CD14-positive monocyte (primary cell): ENCODE measurements at places on chromosomes 4 and X.

DNA sequence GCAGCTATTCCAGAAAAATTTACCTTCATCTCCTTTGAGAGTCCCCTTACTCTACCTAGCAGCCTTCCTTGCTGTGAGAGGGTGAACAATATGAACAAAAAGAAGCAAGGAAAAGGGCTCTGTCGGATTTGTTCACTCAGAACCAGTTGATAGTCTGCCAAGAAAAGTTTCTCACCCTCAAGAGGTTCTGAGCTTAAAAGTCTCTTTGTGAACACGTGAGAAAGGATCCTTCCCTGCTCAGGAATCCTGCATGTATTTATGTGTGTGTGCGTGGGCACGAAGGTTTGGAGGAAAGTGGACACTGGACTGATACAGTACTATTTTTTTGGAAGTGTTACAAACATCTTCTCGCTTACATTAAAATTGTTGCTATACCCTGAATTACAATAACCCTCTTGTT, 178.6 kb upstream of the JADE1 start:
- no peak for DNase-seq

- DNase-seq = no peak
These were observed 836 bp downstream of the PRRG1 start for GRCh38 chrX:37350034-37350365.

GRCh38 chr4:87103691-87104187, 116.7 kb downstream of the KLHL8 start:
- no peak for DNase-seq

- DNase-seq = no peak
These were observed 276.4 kb downstream of the IL15 start for GRCh38 chr4:141912831-141913230.

- no peak for DNase-seq
These were observed 35.6 kb downstream of the NELFA start for GRCh38 chr4:1973218-1973617.

DNA sequence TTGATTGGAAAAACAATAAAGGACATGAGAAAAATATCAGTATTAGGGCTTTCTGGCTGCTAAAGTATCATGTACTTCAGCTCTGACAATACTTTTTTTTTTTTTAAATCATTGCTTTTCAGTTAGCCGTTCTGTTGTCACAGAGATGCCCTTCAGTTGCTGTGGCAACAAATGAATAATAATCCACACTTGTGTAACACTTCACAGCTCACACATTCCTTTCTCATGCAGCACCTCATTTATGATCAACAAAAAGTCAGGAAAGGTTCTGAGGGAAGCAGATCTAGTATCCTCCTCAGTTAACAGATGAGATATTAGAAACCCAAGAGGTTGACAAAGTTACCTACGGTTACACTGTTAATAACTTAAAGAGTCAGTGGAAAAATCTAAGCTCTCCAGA, 444.2 kb upstream of the SLIT2 start:
- no peak for DNase-seq

- DNase-seq = no peak
These were observed 46.4 kb downstream of the ACOX3 start for GRCh38 chr4:8394061-8394519.

GRCh38 chr4:112277220-112277619, 8.5 kb downstream of the TIFA start:
- DNase-seq = no peak

DNA sequence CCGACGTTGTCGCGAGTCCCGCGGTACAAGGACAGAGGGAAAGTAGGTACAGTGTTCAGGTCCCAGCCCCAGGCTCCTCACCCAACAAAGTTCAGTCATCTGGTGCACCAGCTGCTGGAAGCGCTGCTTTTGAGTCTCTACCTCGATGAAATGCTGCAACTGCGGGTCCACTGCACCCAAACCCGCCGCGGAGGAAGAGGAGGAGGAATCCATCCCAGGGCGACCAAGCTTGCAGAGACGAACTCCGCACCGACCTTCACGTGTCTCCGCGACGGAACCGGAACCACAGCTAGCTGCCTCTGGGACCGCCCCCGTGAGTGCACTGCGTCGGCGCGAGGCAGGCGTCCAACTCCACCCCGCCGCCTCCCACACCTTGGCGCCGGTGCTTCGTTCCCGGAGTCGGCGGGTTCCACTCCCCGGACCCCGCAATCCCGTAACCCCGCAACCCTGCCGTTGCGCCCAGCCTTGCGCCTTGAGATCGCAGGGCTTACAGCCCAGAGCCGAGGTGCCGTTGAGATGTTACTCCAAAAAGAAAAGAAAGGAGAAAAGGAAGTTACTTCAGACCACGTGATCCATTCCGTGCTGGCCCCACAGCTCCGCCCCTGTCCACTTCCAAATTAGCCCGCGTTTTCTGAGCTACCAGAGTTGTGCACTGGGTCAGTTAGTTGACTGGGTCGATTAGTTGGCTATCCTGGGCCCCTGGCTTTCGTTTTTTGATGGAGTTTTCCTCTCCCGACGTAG, at the start of gene TIMM8A:
Gene TIMM8A (minus strand): TSS at position 291 of the 741 bp plus-strand sequence. CDS start 78 bp downstream, at position 213.
- DNase-seq = peak; percentile 60

DNA sequence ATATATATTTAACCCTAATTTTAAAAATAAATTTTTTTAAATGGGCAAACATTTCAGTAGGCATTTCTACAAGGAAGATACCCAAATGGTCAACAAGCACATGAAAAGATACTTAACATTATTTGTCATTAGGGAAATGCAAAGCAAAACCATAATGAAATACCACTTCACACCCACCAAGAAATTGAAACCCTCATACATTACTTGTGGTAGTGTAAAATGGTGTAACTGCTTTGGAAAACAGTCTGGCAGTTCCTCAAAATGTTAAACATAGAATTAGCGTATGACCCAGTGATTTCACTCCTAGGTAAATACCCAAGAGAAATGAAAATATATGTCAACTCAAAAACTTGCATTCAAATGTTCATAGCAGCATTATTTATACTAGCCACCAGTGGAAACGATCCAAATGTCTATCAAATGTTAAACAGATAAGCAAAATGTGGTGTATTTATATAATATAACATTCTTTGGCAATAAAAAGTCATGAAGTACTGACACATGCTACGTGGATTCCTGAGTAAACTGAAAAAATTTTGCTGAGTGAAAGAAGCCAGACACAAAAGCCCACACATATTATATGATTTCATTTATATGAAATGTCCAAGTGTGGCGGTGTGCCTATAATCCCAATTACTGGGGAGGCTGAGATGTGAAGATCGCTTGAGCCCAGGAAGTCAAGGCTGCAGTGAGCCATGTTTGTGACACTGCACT, 16.6 kb downstream of the TRIM2 start:
- no peak for DNase-seq

GRCh38 chr4:78185117-78185516, 128.0 kb downstream of the FRAS1 start:
- DNase-seq = no peak

DNA sequence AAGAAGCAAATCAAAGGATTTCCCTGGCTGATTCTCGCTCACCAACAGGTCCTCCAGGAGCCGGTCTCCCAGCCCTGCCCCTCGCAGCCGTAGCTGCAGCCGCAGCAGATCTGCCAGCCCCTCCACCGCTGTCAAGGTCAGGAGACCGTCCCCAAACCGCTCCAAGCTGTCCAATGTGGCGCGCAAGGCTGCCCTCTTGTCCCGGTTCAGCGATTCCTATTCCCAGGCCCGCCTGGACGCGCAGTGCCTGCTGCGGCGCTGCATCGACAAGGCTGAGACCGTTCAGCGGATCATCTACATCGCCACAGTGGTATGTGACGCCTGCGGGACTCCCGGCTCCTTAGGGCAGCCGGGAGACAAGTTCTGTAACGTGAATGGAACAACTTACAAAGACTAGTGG, 25.6 kb downstream of the SPATA18 start:
- no peak for DNase-seq

GRCh38 chr4:83285055-83285407, 433 bp upstream of the COQ2 start:
- peak; percentile 93 for DNase-seq

GRCh38 chrX:65493431-65493830, 41.2 kb downstream of the LAS1L start:
- no peak for DNase-seq

DNA sequence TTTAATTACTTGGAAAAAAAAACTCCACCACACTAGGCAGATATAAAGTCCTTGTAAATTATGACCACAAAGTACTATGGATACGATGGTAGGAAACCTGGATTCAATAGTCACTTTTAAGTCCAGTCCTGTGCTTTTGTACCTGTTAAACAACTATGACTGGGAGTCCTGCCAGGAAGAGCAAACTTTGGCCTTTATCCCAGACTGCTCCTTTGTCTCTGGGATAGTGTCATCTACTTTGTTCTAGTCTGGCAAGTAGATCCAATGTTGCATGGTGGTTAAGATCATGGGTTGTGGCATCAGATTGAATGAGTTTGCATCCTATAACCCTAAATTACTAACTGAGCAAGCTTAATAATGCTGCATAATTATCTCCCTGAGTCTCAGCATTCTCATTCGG, 175.3 kb upstream of the FGF13 start:
- no peak for DNase-seq

DNA sequence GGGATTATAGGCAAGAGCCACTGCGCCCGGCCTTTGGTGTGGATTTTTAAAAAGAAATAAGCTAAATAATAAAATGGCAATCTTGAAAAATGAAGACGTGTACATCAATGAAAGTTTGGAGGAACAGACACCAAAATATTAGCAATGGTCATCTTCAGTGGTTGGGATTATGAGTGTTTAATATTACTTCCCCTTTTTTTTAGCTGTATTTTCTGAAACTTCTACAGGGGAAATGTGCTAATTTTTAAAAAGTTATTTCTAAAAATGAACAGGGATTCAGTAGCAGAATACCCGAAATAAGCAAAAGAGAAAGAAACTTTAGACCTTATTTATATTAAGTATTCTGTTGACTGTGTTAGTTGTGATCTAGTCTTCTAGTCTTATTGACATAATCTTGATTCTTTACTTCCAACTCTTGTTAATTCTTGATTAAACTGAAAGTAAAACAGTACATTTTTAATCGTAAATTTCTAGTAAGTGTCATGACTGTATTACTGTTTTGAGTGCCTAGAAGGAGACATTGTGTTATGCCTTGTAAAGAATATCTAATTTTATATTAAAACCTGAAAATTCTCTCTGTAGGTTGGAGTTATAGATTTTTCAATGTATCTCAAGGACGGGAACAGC, 51.3 kb downstream of the RUFY3 start:
- DNase-seq = peak; percentile 28

DNA sequence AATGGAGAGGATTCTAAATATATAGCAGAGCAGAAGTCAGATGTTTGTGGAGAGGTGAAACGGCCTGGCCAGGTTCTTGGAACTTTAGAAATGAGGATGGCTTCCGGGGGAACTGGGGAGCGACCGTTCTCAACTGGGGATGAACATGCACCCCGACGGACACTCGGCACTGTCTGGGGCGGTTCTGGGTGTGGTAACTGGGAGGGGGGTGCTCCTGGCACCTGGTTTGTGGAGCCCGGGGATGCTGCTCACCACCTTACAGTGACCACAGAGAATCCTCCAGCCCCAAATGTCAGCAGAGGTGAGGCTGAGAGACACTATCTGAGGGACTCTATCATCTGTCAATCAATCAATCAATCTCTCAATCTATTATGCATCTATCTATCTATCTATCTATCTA, 69.0 kb upstream of the PPP2R3B start:
- no peak for DNase-seq

GRCh38 chrX:135309430-135309923, at the start of gene ETDC:
ETDC (plus strand) TSS chrX:135309480; CDS start chrX:135309480, 0 bp downstream.
- DNase-seq = no peak

- no peak for DNase-seq
These were observed 590 bp downstream of the GABRA2 start for GRCh38 chr4:46389301-46389775.

DNA sequence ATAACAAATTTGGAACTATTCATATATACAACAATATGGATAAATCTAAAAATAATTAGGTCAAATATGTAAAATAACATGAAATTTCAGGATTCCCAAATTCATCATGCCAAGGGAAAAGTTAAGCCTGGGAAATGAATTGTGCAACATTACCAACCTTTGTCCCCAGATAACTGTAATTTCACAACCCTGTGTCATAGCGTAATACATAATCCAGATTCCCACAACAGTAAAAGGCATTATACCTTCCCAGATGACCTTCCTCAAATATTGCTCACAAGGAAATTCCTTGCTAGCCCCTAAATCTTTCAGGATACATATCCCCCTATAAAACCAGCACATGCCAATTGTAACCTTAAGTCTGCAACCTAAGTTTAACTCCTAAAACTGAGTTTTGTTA, 32.9 kb upstream of the RAB40A start:
- DNase-seq = no peak
